Progenitor cell of endocrine pancreas (in vitro differentiated cells): ENCODE measurements at places on chromosomes 4 and X. TPM values are rescaled to one million over a fixed set of nuclear protein-coding genes. Genes with fewer than 3 reads are reported as not detected.

DNA sequence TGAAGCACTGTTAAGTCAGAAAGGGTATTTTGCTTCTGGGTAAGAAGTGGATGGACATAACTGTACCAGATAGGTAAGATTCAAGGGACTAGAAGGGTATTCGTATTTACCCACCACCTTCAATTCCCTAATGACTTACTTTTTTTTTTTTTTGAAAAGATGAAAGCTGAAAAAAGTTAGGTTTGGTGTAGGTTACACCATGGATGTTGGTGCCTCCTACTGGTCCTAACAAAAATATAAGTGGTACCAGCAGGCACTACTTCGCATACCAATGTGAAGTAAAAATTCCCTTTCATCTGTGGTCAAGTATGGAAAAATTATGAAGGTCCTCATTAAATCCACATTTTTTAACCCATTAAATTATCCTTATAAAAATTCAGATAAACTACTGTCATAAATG, 7.2 kb downstream of the ANKRD17 start:
- no peak overlapping the region for H3K27ac ChIP-seq
- no peak overlapping the region for H3K4me3 ChIP-seq
- peaks cover 11% of the 10 kb centered on the region for H3K4me1 ChIP-seq
- H3K27me3 ChIP-seq: no peaks in the 10 kb centered on the region
- H3K36me3 ChIP-seq: peaks cover 18% of the 10 kb centered on the region

The CLCN5 gene
- 14.0 and 17.2 TPM in 2 replicates for total RNA-seq

DNA sequence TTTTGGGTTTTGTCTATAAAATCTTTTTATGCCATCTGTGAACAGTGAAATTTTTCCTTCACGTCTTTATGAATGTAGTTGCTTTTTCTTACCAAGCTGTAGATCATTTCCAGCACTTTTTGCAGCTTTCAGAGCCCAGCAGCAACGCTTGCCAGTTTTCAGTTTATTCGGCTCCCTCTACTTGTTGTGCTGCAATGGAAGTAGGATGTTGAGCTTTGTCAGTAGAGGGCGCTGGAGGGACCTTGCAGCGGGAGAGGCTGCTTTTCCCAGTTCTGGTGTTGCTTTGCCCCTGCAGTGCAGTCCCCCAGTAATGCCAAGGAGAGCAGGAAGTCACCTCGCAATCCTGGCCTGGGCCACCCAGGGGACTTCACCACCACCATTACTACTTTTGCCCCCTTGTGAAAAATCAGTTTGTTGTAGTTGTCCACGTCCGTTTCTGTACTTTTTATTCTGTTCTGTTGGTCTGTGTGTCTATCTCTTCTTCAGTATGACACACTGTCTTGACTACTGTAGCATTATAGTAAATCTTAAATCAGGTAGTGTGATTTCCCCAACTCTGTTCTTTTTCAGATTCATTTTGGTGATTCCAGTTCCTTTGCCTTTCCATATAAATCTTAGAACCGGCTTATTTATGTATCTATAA, 21.8 kb downstream of the CMC4 start:
- H3K4me1 ChIP-seq: no peaks in the 10 kb centered on the region
- peaks cover 13% of the 10 kb centered on the region for H3K36me3 ChIP-seq
- peak; percentile 34 for DNase-seq

- no peak overlapping the region for H3K4me3 ChIP-seq
- H3K27ac ChIP-seq: no peak overlapping the region
- no peak for DNase-seq
- no peaks in the 10 kb centered on the region for H3K36me3 ChIP-seq
- H3K4me1 ChIP-seq: no peaks in the 10 kb centered on the region
- H3K27me3 ChIP-seq: no peaks in the 10 kb centered on the region
Measured at GRCh38 chr4:70680934-70681333, 7.4 kb upstream of the UTP3 start.

DNA sequence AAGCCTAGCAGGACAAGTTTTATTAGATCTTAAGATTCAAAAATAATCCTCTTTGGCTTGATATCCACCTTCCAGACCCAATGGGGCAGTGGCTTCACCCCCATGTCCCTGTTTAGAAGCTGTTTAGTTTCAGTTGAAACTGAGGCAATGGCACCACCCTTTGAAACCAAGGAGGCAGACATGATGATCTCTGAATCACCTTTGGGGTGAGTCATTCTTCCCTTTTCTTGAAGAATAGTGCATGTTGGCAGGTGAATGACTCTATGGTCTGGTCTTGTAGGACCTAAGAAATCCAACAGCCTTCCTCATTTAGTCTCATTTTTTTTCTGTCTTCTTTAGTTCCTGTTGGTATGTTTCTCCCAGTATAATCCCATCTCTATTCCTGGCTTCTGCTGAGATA, 29.5 kb upstream of the BMP15 start:
- H3K36me3 ChIP-seq: no peaks in the 10 kb centered on the region
- no peak for DNase-seq
- no peaks in the 10 kb centered on the region for H3K4me1 ChIP-seq
- no peaks in the 10 kb centered on the region for H3K27me3 ChIP-seq

The HELT gene
- total RNA-seq: not detected in 2 replicates

GRCh38 chr4:142150483-142150882, 514.1 kb downstream of the IL15 start:
- no peaks in the 10 kb centered on the region for H3K27me3 ChIP-seq
- H3K4me3 ChIP-seq: no peak overlapping the region
- DNase-seq: no peak
- peaks cover 13% of the 10 kb centered on the region for H3K4me1 ChIP-seq
- H3K27ac ChIP-seq: no peak overlapping the region

The TLR2 gene
- total RNA-seq: 4.8 and 5.1 TPM in 2 replicates

DNA sequence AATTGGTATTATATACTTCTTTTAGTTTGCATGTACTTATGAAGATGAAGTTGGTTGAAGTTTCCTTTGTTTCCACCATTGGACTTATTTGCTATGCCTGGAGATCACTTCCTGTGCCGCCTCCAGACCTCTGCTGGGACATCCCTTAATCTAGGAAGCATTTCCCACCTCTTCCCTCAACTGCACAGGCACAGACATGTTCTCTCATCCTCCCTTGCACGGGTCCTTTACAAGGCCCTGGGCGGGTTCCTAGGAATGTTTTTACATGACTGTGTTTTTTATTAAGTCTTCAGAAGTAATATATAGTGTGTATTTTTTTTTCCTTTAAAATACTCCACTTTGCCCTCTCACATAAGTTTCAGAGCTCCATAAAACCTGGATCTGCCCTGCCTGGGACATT, 51.0 kb downstream of the TMEM131L start:
- H3K4me3 ChIP-seq: no peak overlapping the region
- no peaks in the 10 kb centered on the region for H3K27me3 ChIP-seq
- no peak for DNase-seq

- H3K4me1 ChIP-seq: no peaks in the 10 kb centered on the region
- no peak overlapping the region for H3K27ac ChIP-seq
- no peaks in the 10 kb centered on the region for H3K36me3 ChIP-seq
- no peak overlapping the region for H3K4me3 ChIP-seq
Measured at GRCh38 chrX:100072336-100072735, 337.7 kb downstream of the PCDH19 start.

- no peaks in the 10 kb centered on the region for H3K36me3 ChIP-seq
- H3K4me3 ChIP-seq: no peak overlapping the region
- no peaks in the 10 kb centered on the region for H3K27me3 ChIP-seq
- H3K4me1 ChIP-seq: no peaks in the 10 kb centered on the region
Measured at GRCh38 chrX:24235084-24235710, 78.7 kb downstream of the SUPT20HL2 start.

The DRP2 gene
- total RNA-seq: 0.29 and 0.44 TPM in 2 replicates

DNA sequence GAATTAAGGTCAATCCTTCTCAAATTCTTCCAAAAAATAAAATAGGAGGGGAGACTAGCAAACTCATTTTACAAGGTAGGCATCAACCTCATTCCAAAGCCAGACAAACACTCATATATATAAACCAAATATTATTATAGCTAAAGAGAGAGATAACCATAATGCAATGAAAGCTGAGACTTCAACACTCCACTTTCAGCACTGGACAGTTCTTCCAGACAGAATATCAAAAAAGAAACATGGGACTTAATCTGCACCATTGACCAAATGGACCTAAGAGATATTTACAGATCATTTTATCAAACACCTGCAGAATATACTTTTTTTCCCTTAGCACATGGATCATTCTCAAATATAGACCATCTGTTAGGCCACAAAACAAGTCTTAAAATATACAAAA, 15.5 kb upstream of the EDA2R start:
- H3K4me3 ChIP-seq: no peak overlapping the region
- no peaks in the 10 kb centered on the region for H3K4me1 ChIP-seq
- no peaks in the 10 kb centered on the region for H3K36me3 ChIP-seq
- H3K27me3 ChIP-seq: no peaks in the 10 kb centered on the region
- no peak overlapping the region for H3K27ac ChIP-seq

DNA sequence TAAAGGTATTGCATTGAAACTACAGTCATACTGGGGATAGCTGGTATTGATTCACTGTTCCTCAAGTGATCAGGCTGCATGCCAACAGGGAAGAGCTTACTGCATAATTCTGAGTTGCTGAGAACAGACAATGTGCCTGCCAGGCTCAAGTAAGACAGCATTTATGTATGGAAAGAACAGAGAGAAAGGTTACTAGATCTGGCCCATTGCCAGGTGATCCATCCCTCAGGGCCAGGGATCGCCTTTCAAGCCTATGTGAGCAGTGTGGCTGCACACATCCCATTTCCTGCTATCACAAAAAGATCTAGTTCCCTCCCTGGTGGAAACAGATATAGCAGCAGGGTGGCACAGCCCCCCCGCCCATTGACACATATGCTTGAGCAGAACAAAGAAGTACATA, 254.0 kb downstream of the TMA16 start:
- no peaks in the 10 kb centered on the region for H3K36me3 ChIP-seq
- no peak overlapping the region for H3K27ac ChIP-seq
- H3K27me3 ChIP-seq: no peaks in the 10 kb centered on the region
- no peaks in the 10 kb centered on the region for H3K4me1 ChIP-seq
- DNase-seq: no peak
- no peak overlapping the region for H3K4me3 ChIP-seq

DNA sequence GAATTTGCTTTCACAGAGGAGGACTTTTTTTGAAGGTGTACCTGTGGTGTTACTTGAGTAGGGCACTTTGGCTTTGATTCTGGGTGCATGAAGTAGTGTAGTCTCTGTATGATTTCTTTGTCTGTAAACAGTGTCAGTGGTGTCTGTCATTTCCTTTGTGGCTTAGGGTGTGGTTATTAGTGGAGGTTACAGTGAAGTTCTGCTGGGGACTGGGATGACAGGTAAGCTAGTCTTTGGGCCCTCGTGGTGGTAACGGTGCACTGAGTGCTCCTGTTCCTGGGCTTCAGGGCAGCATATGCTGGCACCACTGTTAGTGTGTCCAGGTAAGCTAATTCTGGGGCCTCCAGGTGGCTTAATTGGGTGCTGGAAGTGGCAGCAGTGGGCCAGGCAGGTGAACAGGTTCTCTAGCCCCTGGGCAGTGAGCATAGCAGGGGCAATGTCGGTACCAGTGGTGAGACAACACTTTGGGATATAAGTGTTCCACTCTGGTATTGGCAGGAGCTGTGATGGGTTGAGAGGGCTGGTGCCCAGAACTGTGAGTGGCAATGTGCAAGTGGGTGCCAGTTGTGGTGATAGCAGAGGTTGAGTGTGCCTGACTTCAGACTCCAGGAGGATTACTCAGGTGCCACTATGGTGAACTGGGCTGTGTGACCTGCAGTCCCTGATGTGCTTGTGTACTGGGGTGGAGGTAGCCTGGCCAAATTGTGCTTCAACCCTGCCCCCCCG, 26.0 kb upstream of the VSIG1 start:
- no peak for DNase-seq
- no peak overlapping the region for H3K4me3 ChIP-seq
- H3K27me3 ChIP-seq: no peaks in the 10 kb centered on the region
- H3K36me3 ChIP-seq: no peaks in the 10 kb centered on the region

DNA sequence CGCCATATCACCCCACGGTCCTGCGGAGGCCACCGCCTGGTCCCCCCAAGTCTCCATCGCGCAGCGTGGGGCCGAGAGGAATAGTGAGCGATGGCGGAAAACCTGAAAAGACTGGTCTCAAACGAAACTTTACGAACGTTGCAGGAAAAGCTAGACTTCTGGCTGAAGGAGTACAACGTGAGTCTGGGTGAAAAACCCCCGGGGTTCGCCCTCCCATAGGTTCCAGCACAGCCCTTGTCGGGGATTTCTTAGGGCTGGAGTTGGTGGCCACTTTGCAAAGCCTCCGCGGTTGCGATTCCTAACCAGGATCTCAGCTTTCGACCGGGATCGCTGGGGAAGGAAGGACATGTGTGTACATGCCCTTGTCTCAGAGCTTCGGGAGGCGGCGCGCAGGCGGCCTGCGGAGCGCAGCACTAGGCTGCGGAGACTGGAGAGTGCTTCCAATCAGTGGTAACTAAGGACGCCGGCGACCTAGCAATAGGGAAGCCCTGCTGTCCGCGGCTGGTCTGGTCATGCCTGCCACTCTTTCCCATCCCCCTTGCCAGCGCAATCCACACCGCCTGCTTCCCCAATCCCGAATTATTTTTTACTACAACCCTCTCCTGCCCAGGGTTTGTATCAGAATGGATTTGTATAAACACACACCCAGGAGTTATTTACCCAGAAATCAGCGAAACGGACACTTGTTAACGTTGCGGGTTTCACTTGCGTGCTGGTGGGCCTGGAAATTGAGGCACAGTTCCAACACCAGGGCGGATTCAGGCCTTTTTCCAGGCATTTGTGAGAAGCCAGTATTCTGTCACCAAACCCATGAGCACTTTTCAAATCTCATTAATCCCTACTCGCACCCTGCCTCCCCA, 741 bp downstream of the SPATA18 start:
- H3K27me3 ChIP-seq: peaks cover 36% of the 10 kb centered on the region
- peak overlapping the region; percentile 85 for H3K4me3 ChIP-seq
- peaks cover 6% of the 10 kb centered on the region for H3K4me1 ChIP-seq
- H3K27ac ChIP-seq: peak overlapping the region; percentile 93
- peak; percentile 60 for DNase-seq

- H3K27me3 ChIP-seq: no peaks in the 10 kb centered on the region
- no peaks in the 10 kb centered on the region for H3K36me3 ChIP-seq
- no peak overlapping the region for H3K27ac ChIP-seq
- DNase-seq: no peak
- H3K4me1 ChIP-seq: peaks cover 6% of the 10 kb centered on the region
Measured at GRCh38 chr4:67158666-67159065, 386.6 kb downstream of the CENPC start.

GRCh38 chrX:112826023-112826422, 14.6 kb downstream of the AMOT start:
- DNase-seq: no peak
- H3K4me1 ChIP-seq: peaks cover 14% of the 10 kb centered on the region
- H3K4me3 ChIP-seq: no peak overlapping the region
- peaks cover 63% of the 10 kb centered on the region for H3K36me3 ChIP-seq
- no peaks in the 10 kb centered on the region for H3K27me3 ChIP-seq

The CCKAR gene
- total RNA-seq: 2.4 and 2.7 TPM in 2 replicates

GRCh38 chr4:38870098-38870808, 2.6 kb downstream of the FAM114A1 start:
- H3K4me1 ChIP-seq: peaks cover 21% of the 10 kb centered on the region
- no peak overlapping the region for H3K4me3 ChIP-seq
- peaks cover 9% of the 10 kb centered on the region for H3K36me3 ChIP-seq
- DNase-seq: no peak
- H3K27ac ChIP-seq: no peak overlapping the region

- H3K36me3 ChIP-seq: no peaks in the 10 kb centered on the region
- peaks cover 22% of the 10 kb centered on the region for H3K4me1 ChIP-seq
- H3K27me3 ChIP-seq: no peaks in the 10 kb centered on the region
- no peak for DNase-seq
Measured at GRCh38 chr4:138259824-138260223, 17.7 kb upstream of the SLC7A11 start.
